Bronchial epithelial cell (primary cell): ENCODE measurements at places on chromosomes 2 and 18. TPM values are rescaled to one million over a fixed set of nuclear protein-coding genes. Genes with fewer than 3 reads are reported as not detected.

DNA sequence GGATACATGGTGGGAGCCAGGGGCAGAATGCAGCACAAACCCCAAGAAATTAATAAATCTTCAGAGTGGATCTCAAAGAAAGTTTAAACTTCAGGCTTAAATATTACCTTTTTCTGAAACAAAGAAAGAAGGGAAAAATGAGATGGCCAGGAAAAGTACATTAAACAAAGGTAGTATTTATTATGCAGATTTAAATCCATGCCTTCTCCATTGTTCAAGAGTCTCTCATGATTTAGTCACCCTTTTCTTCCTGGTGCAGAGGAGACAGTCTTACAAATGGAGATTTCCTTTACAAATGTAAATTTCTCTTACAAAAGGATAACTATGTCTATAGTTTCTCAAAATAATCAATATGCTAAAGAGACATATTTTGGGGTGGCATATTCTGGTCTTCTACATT, 33.4 kb upstream of the PPM1B start:
- DNase-seq = no peak

CD8B2 gene
- not detected in 2 replicates for total RNA-seq

PRKAG3 gene
- total RNA-seq = not detected in 2 replicates

DNA sequence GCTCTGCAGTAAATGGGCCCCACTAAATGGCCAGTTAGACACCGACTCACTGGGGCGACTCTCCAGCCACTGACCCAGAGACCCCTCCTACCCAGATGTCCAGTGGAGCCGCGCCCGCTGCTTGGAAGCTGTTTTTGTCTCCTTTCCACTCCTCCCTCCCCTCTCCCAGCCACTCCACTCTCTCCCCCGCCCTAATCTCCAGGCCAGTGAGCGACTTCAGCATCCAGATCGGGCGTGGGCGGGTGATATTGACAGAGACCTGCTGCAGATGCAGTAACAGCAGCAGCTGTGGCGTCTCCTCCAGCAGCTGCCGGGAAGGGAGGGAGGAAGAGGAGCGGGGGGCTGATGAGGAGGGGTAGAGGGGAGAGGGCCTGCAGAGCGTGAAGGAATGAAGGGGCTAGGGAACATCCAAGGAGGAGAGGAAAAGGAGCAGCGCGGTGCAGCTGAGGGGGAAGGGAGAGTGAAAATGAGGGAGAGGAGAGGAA, at the start of gene SCN7A:
SCN7A (minus strand) TSS at position 110 of the 485 bp plus-strand sequence. CDS start 16,553 bp downstream, outside the sequence.
- no peak for DNase-seq

- DNase-seq = no peak
These were observed 159.7 kb downstream of the SMAD7 start for GRCh38 chr18:48790869-48791635.
